ENCODE measurements at places on chromosomes 12 and 14.

GRCh38 chr14:32367516-32367915 is 38.4 kb downstream of the AKAP6 start:
- DNase-seq = no peak

DNA sequence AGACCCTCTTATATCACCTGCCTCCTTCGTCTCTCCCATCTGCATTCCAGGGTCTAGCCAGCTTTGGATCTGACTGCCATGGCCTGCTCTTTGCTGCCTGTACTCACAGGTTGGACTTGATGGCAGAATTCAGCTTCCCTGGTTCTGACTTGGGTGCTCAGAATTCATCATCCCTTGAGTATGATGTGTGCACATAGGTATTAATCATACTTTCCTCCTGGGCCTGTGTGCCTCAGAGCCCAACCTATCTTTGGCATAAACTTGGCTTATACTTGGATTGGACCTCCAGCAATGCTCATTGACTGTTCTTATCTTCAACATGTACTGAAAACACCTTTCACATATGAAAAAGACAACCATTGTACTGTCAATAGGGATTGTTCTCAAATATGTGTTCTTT is 70.7 kb upstream of the LMNTD1 start:
- no peak for DNase-seq

DNA sequence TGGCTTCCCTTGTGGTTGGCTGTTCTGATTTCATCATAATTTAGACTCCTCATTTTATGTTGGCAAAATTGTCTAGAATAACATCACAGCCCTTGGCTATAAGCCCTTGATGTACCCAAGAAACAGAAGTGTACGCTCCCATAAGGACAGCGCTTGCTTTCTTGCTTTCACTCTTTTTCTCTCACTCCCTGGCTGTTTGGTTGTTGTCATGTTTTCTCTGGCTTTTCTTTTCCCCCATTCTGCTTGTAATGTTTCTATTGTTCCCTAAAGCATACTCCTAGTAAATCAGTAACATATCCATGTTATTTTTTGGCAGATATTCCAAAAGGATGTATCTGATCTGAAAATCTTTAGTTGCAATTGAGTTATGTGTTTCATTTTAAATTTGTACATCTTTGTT is 530.5 kb downstream of the NOVA1 start:
- DNase-seq = no peak

GRCh38 chr12:67439611-67440010 is 170.5 kb downstream of the CAND1 start:
- no peak for DNase-seq

DNA sequence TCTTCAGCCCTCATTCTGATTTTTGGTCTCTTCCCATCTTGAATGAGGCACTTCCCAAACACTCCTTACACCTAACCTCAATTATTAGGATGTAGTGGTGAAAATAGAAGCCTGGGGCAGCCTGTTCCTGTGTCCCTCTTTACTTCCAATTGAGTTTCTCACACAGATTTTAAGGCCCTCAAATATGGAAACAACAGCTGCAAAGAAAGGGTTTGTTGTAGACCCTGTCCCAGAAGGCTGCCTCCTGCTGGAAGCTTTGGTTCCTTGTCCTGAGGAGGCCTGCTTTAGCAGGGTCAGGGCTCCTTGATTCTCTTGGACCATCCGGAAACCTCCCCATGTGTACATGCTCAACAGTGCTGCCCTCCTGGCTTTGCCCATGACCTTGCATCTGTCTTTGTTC is 101.3 kb downstream of the TGFB3 start:
- DNase-seq = no peak

- no peak for DNase-seq
Measured at GRCh38 chr12:88153959-88154358, 11.9 kb downstream of the TMTC3 start.

DNA sequence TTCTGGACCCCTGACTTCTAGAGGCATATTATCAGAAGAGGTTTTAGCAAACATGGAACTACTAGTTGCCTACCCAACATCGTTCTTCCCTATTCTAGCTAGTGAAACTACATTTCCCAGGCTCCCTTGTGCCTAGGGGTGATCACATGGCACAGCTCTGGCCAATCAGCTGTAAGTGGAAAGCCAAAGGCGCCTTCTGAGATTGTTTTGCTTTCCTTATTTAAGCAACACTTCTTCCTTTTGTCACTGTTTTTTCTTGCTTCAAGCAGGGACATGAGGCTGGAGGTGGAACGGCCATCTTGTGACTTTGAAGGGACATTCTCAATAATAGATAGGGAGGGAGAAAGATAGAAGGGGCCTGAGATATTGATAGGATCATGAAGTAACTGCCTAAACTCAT is 136.7 kb downstream of the ZNF664 start:
- no peak for DNase-seq

DNA sequence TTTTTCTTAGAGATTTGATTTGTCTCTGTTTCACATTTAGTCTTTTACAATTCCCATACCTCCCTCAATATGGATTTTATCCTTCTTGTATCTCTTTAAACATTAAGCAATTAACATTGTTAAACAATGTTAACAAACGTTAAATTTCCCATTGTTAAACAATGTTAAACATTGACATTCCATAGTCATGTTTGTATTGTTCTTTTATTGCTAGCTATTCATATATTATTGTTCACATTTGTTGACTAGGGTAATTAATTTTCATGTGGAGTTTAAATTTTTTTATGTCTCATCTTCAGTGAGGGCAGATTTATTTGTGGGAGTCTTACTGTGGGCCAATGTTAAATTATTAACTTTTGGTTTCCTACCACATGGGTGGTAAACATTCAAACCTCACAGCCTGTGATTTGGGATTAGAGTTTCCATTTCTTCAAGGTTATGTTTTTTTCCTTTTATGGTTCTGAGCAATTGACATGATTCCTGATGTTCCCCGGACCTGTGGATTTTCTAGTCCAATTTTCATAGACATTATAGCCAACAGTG is 294.3 kb downstream of the ALG10B start:
- DNase-seq = no peak

DNA sequence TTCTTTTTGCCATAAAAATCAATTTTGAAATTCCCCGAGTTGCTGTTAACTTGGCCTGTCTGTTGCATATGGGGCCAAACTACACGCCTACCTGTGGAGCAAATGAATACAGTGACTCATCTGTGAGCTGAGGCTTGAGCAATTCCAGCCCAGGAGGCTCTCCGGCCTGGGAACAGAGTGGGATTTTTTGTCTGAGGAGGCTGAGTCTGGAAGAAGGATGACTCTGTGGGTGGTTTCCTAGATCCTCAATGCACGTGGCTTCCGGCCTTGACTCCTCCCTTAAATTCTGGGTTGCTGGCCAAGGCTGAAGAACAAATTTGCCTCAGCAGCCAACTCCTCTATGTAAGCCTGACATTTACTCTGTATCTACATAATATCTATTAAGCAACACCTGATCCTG is 124.1 kb downstream of the SSPN start:
- no peak for DNase-seq

GRCh38 chr12:55142669-55143565 is 16.7 kb downstream of the OR9K2 start:
- DNase-seq = peak; percentile 60

- peak; percentile 44 for DNase-seq
Measured at GRCh38 chr14:64234877-64235651, 59.1 kb downstream of the ESR2 start.

- DNase-seq = no peak
Measured at GRCh38 chr14:93007225-93007997, 84.5 kb downstream of the CHGA start.

- no peak for DNase-seq
Measured at GRCh38 chr12:113474635-113475436, 3.2 kb upstream of the LHX5 start.

DNA sequence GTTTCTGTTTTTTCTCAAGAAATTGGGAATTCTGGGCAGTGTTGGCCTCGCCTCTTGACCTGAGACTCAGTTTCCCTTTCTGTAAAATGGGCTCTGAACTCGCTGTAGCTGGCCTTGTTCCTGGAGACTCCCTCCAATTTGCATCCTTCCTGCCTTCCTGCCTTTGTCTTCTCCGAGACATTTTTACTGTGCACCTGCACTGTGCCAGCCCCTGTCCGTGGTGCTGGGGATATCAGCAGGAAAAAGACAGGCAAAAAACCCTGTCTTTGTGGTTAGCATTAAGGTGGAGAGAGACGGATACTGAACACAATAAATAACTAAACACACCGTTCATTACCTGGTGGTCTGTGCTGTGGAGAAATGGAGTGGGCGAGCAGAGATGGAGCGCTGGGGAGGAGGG is 129.8 kb downstream of the AACS start:
- DNase-seq = no peak

GRCh38 chr14:99803106-99803775 is 10.0 kb downstream of the EML1 start:
- no peak for DNase-seq

DNA sequence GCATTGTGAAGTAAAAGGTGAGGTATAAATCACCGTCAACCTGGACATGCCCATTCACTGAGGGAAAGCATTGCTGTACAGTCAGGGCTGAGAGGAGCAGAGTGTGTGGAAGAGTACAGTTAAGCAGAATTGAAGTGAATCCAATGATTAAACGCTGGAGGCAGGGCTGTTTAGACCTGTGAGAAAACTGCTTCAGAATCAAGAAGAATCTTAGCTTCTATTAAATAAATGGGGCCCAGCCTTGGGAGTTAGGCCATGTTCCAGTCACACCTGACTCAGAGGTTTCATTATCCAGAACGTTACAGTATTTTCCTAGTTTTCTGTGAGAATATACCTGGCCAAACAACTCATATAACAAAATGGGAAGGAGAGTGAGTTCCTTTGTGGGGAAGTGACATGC is 86.9 kb downstream of the ATP23 start:
- no peak for DNase-seq

GRCh38 chr12:65308006-65308405 is 29.5 kb downstream of the MSRB3 start:
- DNase-seq = no peak

GRCh38 chr12:13146336-13146938 is 43.0 kb upstream of the GSG1 start:
- no peak for DNase-seq

GRCh38 chr12:24418157-24418556 is 468.7 kb upstream of the SOX5 start:
- DNase-seq = no peak

GRCh38 chr14:97033556-97034081 is 236.4 kb downstream of the VRK1 start:
- DNase-seq = no peak

GRCh38 chr12:91896286-91897024 is 249.2 kb downstream of the BTG1 start:
- DNase-seq = no peak

DNA sequence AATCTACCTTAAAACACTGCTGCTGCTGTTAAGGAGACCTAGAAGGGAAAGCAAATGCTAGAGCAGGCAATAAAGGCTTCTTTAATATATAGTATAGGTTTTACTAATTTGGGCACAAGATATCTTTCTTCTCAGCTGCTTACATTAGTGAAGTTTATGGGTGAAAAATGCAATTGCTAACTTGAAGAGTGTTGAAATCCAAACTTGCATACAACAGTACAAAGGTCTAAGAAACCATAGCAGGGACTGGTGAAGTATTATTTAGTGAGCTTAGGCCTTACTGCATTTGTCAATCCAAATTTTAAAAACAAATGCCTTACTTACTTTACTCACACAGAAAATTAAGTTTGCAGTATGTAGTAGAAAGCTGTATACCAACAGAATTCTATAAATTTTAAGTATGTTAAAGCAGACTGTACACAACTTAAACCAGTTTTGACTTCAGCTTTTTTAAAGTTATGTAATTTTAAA is 1.4 kb upstream of the AP4S1 start:
- no peak for DNase-seq

GRCh38 chr12:19741132-19741489 is 301.8 kb downstream of the AEBP2 start:
- DNase-seq = no peak

- no peak for DNase-seq
Measured at GRCh38 chr14:64807551-64807950, 72.2 kb downstream of the SPTB start.

All from activated CD8-positive, alpha-beta memory T cell treated with anti-CD3 and anti-CD28 coated beads for 24 hours (primary cell).